ENCODE measurements at places on chromosomes 13 and 19.

- no peak for DNase-seq
These were observed 21.2 kb downstream of the SAFB start for GRCh38 chr19:5644037-5644436.

- DNase-seq: no peak
These were observed 124.3 kb upstream of the GJB6 start for GRCh38 chr13:20356444-20356843.

GRCh38 chr13:51849145-51850101 is 4.4 kb upstream of the TMEM272 start:
- no peak for DNase-seq

DNA sequence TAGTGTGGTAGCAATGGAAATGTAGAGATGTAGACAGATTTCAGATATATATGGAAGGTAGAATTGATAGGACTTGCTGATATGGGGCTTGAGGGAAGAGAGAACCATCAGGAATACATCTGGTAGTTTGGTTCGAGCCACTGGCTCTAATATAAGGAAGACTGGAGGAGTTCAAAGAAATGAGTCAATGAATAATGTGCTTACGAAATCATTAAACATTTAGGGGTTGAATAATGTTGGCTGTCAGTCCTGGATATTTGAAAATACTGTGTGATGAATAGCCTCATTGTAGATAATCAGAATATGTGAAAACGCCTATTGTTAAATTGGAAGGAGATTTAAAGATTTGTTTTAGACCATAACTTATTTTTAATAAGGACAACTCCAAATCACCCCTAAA is 21.6 kb downstream of the SGCG start:
- DNase-seq: no peak

DNA sequence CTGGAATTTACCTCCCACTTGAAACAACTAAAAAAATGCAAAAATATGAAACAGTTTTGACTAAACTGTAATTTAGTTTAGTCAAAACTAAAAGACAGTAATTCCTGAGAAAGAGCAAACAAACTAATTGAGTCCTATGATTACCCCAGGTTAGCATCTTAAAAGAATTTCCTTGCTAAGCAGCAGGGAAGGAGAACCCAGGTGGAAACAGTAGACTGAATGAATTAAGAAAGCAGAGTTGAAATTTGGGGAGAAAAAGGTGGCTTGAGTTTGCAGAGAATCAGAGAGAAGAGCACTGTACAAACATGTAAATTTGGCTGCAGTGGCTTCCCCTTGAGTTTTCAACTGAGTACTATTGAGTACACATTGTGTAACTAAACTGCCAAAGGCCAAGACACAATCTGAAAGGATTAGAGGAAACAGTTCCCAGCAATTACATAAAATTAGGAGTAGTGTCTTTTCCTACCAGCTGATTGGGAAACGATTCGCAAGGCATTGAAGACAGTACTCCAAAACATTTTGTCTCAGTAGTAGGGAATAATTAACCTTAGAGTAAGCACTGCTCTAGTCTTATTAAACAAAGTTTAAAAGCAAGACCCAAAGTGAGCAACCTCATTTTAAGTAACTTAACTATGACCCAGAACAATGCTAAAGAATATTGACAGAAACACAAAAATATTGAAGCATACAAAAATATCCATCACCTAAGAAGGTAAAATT is 820.5 kb downstream of the DACH1 start:
- no peak for DNase-seq

GRCh38 chr13:58906329-58907007 is 1257.3 kb downstream of the DIAPH3 start:
- no peak for DNase-seq

DNA sequence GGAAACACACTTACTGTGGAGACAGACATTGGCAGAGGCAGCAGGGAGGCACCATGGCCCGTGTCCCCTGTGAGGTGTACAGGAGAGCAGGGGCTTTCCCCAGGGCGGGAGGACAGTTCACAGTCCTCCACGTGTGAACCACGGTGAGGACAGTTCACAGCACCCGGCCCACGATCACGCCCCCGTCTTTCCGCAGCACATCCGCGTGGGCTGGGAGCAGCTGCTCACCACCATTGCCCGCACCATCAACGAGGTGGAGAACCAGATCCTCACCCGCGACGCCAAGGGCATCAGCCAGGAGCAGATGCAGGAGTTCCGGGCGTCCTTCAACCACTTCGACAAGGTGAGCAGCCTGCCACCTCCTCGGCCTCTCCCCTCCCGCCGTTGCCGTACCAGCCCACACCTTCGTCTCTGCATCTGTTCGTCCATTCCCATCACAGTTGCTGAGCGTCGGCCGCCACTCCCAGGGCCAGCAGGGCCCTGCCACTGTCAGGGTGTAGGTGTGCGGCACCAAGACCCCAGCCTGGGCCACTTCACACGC is 17.4 kb downstream of the CAPN12 start:
- DNase-seq: no peak

- no peak for DNase-seq
These were observed 5.9 kb downstream of the MIPEP start for GRCh38 chr13:23883255-23883654.

GRCh38 chr19:50514346-50515167 is 844 bp upstream of the ASPDH start:
- DNase-seq: no peak

GRCh38 chr13:52811841-52812240 is 36.6 kb downstream of the PCDH8 start:
- no peak for DNase-seq

DNA sequence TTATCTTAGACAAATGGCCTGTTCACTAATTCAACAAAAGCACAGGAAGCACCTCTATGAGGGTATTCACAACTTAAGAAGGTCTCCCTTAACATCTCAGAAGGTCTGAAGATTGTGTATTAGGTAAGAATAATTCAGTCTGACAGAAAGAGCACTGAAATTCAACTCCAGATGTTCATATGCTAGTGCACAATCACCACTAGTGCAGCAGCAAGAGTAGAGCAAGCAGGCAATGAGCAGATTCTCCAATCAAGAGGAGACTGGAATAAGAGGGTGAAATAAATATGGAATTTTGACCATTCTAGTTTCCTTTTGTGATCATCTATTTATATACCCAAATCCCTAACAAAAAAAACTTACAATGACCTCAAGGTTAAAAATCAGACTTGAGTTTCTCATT is 52.0 kb downstream of the MPHOSPH8 start:
- DNase-seq: no peak

GRCh38 chr13:114071410-114071809 is 61.0 kb downstream of the RASA3 start:
- DNase-seq: no peak

- DNase-seq: no peak
These were observed 90.4 kb downstream of the FGF14 start for GRCh38 chr13:102311419-102311796.

DNA sequence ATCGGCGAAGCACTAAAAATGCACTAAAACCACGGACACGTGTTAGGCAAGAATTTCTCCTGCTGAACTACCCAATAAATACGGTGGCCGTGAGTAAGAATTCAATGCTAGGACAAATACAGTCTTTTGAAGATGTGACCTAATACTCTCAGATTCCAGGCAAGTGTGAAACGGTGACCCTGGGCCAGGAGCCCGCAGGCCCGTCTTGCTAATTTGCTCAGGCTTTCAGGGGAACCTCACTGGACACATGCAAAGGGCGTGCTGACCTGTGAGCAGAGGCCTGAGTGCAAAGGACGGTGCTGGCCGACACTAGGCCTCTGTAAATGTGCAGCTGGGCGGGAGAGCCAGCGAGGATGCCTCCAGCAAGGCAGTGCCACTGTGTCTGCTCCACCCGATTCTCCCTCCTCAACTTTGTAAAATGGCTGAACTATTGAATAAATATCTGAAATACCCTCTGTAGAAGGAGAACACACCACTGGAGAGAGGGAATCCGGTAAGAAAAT is 70.1 kb downstream of the STK24 start:
- no peak for DNase-seq

DNA sequence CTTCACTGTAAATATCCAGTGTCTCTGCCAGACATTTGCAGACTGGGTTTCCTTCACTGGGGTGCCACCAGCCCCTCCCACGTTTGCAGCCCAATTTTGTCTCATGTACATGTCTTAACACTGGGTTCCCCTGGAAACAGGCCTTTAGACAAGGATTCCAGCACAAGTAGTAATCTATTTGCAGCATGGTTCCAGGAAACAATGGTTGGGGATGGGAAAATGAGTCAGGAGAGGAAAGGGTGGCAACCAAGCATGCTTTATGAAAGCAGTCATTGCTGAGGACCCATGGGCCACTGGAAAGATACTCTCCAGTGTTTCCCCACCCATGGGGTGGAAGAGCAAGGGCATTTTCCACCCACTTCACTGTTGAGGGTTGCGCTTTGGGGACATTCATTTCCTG is 53.6 kb upstream of the FARP1 start:
- DNase-seq: no peak

DNA sequence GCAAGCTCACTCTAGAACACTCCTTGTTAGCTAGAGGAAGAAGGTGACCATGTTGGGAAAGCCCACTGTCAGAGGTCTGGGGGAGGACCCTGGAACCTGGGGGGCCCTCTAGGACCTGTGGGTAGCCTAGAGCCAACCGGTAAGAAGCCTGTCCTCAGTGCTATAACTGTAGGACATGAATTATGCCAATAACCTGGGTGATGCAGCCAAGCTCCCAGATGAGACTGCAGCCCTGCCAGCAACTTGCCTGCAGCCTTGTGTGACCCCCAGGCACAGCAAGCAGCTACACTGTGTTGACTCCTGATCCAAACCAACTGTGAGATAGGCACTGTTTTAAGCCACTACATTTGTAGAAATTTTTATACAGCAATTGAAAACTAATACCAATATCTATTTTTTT is 122.3 kb downstream of the MIPEP start:
- no peak for DNase-seq

GRCh38 chr13:67139551-67139950 is 90.6 kb downstream of the PCDH9 start:
- DNase-seq: no peak

DNA sequence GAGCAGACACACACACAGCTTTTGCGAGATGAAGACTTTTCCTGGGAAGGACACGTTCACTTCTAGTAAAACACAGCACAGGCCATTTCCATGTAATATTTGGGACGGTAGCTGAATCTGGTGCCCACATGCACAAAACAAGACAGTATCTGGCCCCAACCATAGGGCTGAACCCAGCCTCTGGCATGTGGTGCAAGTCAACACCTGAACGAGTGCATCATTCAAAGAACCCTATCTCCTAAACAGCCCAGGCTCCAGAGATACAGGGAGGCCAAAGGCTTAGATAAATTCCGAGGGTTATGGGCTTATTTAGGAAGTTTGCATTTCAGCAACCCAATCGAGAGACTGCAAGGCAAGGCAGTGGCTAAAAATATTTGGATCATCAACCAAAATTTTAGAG is 2.7 kb upstream of the TFDP1 start:
- DNase-seq: no peak

DNA sequence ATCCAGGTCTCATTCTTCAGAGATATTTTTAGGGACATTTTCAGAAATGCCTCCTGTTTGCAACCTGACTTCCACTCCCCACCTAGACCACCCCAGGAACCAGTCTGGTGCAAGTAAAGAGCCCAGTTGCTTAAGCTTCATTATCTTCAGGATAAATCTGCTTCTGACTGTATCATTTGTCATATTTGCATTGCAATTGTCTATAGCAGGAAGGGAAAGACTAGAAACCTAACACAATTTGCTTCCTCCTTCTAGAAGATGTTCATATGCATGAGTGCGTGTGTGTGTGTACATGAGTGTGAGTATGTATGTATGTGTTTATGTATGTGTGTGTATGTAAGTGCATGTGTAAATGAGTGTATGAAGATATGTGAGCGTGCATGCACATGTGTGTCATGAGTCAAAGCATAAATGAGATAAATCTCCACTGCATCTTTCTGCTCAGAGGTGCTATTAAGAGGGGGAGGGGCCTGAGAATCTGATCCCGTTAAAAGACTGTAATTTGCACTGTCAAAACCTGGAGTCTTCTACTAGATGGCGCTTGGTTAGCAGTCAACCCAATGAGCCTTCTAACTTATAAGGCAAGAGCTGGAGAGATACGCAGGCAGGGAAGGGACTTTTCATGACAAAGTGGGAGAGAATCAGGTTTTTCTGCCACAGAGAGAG is 178.8 kb upstream of the KL start:
- no peak for DNase-seq

GRCh38 chr19:6068711-6069110 is 41.6 kb downstream of the RFX2 start:
- DNase-seq: no peak

DNA sequence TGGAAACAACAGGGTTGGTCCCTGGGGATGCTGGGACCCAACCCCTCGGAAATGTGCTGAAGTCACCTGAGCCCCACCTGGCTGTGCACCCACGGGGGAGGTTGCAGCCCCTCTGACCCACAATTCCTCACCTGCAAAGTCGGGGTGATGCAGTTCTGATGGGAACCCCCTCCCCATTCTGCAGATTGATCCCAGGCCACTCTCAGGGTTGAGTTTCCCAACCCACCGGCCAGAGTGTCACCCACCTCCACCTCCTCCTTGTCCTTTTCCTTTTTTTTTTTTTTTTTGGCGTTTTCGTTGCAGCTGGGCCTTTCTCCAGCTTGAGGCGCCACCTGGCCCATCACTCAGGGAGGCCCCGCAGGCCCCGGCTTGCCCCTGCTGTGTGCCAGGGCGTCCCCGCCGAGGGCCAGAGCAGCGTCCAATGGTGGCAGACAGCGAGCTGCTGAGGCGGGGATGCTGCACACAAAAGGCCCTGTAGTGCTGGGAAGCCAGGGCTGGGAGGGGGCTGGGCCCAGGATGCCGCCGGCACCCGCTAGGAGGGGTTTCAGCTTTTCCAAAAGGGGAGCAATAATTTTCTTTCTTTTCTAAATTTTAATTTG is 4.6 kb downstream of the PIK3R2 start:
- DNase-seq: no peak

DNA sequence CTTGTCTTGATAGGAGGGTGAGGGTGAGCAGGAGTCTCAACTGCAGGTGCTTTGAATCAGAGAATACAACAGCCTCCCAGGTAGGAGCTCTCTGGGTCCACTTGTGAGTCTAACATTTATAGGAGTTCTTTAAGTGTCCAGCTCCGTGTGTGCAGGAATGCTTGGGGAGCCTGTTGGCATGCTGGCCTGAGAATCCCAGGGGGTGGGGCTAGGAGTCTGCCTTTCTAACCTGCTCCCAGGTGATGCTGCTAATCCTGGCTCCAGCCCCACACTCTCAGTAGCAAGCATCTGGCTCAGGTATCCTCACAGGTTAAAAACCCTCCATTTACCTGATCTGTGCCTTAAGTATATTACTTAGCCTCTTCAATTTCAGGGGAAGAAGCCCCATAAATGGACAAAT is 368.9 kb downstream of the RBM26 start:
- no peak for DNase-seq

- DNase-seq: no peak
These were observed 102.4 kb downstream of the KCTD12 start for GRCh38 chr13:76783798-76784197.

DNA sequence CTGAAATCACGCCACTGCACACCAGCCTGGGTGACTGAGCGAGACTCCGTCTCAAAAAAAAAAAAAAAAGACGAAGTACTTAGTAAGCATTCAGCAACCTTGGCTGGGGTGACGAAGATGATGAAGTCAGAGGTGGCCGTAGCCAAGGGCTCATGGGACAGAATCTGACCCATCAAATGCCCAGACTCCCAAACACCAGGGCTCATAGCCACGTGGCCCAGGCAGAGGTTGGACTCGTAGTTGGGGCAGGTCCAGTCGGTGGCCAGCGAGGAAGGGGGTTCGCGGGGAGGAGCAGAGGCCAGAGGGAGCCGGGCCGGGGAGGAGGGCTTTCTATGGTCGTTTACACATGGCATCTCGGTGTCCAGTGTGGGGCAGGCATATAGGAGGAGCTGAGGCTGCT is 52.1 kb upstream of the EHD2 start:
- DNase-seq: no peak
